ENCODE measurements at places on chromosomes 16 and 17.

GRCh38 chr16:49788572-49788971 is 67.3 kb downstream of the ZNF423 start:
- no peak for DNase-seq

DNA sequence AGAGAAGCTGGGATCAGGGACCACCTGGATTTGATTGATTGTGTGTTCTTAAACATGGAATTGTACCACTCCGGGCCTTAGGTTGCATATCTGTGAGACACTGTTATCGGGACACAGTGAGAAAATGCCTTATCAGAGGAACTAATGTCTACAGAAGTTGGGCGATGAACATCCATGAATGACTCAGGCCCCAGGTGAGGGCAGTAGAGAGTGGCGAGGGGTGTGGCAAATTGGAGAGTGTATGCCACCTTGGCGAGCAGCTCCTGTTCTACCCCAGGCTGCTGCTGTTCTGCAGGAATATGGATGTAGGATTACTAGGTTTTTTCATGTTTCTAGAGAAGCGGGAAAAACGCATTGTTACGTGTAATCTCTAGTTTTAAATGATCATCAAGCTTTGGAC is 38.8 kb downstream of the CLEC16A start:
- DNase-seq = no peak

DNA sequence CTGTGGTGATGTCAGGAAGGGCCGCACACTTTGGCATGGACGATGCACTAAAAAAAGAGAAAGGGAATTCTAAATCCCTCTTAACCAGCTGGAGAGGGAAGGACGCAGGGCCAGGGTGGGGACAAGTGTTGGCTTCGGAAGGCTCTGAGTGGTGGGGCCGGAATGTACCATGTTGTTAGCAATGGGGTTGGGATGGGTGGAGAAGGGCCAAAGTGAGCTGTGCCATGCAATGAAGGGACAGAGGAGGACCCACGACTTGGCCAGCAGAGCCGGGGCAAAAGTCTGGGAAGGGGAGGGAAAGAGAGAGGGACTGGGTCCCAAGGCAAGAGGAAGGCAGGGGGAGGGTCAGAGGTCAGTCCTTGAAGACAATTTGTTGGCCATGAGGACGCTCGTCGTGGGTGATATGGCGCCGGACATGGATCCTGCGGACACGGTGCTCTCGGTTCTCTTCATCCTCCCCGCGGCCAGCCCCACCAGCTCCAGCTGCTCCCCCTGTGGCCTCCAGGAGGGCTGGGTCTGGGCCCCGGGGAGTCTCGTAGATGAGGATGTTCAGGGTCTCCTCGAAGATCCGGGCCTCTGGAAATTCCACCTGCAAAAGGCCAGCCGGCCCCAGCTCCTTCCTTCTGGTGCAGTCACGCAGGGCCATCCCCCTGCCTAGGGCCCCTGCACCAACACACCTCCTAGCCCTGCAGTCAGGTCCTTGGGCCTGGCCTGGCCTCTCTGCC is 6.4 kb downstream of the ASPHD1 start:
- no peak for DNase-seq

- DNase-seq = no peak
These were observed 6.3 kb upstream of the MNT start for GRCh38 chr17:2406903-2407790.

DNA sequence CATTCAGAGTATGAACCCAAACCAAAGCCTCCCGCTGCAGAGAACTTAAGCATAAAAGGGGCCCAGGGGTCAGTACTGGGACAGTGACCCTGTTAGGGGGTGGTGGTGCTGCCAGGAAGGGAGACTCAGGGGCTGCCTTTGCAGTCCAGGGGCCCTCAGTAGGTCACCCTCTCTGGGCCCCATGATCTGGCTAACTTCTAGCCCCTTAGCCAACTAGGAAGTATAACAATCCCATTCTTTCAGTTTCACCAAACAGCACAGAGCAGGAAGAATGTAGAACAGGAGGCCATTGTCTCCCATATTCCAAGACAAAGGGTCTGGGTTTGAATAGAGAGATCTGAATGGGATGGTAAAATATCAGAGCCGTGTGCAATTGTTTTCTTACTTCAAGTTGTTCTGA is 378.6 kb upstream of the C16orf82 start:
- no peak for DNase-seq

- DNase-seq = no peak
These were observed 4.4 kb upstream of the MFAP4 start for GRCh38 chr17:19391432-19391831.

- DNase-seq = no peak
These were observed 1.6 kb upstream of the NUPR1 start for GRCh38 chr16:28540346-28540745.

Data from activated T-helper 1 cell treated with anti-CD3 and anti-CD28 coated beads, Interleukin-2, amount 50 U/mL, for 16 hours (primary cell).